ENCODE measurements at places on chromosomes 16 and 17.
A peak's percentile ranks its signal among the peaks of the same experiment; 100 is the strongest.

GRCh38 chr16:2915196-2915929 is 3.6 kb downstream of the FLYWCH1 start:
- no peak for DNase-seq

DNA sequence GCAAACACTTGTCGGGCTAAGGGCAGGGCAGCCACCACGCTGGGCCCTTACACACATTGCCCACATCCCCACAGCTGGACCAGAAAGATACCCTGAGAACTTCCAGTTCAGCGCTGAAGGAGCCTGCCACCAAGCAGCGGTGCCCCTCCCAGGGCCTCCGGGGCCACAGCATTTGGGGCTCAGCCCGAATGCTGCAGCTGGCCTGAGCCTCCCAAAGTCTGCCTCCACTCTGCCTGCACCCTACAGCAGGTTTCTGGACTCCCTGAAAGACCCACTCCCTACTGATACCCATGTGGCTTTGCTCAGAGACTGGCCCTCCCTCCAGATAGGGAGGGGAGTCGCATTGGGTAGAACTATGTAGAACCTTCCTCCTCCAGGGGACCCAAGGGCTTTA is 1.5 kb downstream of the MCRIP1 start:
- no peak for DNase-seq

DNA sequence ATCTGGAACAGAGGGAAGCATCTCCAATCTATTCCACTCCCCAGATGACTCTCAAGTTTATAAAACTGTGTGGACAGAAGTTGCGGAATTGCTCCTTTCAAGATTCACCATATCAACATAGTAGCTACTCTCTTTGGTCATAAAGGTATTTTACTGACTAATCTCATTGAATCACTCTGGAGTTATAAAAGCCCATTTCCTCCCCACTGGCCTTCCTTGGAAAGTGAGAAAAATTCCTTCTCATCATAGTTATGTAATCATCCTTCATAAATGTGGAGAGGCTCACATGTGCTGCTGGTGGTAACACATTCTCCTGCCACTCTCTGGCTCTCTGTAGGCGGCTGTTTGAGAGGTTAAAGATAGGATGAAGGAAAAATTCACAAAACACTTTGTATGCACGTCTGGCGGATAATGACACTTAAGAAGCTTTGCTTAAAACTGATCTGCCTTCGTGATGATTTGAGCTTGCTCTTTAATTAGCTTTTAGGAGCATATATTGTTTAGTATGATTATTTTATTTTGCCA is 1034.0 kb upstream of the EEF2KMT start:
- DNase-seq, result no peak

GRCh38 chr17:49442041-49442440 is 27.4 kb upstream of the PHB1 start:
- DNase-seq, result no peak

- DNase-seq, result no peak
Measured at GRCh38 chr16:69763599-69763942, 1.4 kb downstream of the WWP2 start.

- no peak for DNase-seq
Measured at GRCh38 chr17:66381701-66382362, 79.4 kb downstream of the PRKCA start.

- DNase-seq, result no peak
Measured at GRCh38 chr16:81280393-81280792, 34.4 kb upstream of the GAN start.

- no peak for DNase-seq
Measured at GRCh38 chr16:77171745-77172635, 19.0 kb upstream of the MON1B start.

GRCh38 chr17:61323909-61324868 is 75.5 kb upstream of the TBX2 start:
- DNase-seq, result no peak

DNA sequence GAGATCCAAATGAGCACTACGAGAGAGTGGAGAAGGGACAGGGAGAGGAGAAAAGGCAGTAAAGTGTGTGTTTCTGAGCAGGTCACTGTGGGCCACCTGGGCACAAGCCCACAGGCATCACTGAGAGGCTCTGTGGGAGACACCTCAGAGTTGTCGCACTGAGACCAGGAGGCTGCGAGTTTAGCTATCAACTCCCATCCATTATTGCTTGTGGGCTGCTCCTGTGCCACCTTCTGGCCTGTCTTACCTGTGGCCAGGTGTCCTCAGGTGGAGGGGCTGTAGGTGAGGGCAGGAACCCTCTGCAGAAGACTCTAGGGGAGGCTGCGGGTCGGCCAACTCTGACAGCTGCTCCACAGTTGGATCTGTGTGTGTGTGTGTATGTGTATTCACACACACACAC is 2.5 kb upstream of the PRR29 start:
- DNase-seq, result no peak

DNA sequence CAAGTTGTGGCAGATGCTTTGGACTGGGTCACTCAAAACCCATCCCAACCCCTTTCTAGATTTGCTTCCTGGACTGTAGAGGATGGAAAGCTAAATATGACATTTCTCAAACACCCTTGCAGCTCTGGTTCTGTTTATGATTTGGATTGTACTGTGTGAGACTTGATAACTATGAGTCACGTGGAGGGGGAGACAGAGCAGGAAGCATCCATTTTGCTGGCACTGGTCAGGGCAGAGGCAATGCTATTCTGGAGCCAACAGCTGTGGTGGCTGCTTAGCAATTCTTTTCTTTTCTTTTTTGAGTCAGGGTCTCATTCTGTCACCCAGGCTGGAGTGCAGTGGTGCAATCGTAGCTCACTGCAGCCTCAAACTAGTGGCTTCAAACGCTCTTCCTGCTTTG is 13.6 kb upstream of the TERF2 start:
- DNase-seq, result no peak

DNA sequence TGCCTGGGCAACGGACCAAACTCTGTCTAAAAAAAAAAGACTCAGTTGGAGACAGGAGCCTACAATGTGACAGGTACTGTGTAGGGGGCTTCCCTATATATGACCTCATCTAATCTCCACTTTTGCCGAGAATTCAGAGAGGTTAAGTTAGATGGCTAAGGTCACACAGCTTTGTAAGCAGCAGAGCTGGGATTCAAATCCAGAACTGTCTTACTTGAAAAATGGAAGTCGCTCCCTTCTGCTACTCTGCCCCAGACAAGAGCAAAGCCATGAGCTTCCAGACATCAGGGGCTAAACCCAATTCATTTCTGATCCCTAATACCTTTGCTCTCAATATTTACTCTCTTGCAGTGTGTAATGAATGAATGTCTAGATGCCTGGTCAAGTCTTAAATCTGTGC is 41.5 kb upstream of the ABCC12 start:
- no peak for DNase-seq

GRCh38 chr16:29975811-29976511 is 2.3 kb downstream of the TAOK2 start:
- no peak for DNase-seq

DNA sequence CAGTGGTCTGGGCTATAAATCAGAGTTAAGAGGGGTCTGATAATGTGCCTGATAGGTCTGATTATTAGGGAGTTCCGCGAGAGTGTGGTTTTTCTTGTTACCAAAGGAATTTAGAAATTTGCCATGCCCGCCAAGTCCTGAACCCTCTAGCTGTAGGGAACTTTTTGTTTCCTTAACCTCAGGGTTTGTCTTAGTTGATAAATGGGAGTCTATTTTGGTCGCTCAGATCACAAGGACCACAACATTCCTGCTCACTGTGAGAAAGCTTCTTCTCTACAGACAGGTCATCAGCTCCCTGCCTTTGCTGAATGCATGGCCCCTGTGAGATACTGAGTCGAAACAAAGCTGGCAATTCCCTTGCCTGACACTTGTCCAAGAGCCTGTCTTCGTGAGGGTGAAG is 497.8 kb downstream of the HS3ST4 start:
- no peak for DNase-seq

- DNase-seq, result no peak
Measured at GRCh38 chr16:84959045-84959576, 52.2 kb downstream of the ZDHHC7 start.

DNA sequence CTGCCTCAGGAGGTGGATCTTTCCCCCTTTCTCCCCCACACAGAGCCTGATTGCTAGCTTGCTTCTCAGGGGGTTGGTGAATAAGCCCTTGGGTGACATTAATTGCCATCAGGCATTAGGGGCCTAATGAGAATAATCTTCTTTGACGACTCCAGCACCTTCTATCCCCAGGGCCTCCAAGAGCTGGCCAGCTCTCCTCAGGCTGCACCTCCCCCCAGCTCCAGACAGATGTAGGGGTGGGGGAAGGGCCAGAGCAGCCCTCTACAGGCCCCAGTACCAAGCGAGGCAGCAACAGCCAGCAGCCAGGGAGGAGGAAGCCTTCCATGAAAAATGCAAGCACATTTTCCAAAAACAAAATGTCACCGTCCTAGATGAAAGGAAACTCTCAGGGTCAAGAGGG is 1.4 kb upstream of the TMEM132E start:
- no peak for DNase-seq

- no peak for DNase-seq
Measured at GRCh38 chr17:57097832-57098421, 12.9 kb downstream of the AKAP1 start.

- no peak for DNase-seq
Measured at GRCh38 chr16:57167953-57168352, 17.9 kb downstream of the PSME3IP1 start.

- no peak for DNase-seq
Measured at GRCh38 chr16:69712914-69713581, 13.3 kb downstream of the NQO1 start.

DNA sequence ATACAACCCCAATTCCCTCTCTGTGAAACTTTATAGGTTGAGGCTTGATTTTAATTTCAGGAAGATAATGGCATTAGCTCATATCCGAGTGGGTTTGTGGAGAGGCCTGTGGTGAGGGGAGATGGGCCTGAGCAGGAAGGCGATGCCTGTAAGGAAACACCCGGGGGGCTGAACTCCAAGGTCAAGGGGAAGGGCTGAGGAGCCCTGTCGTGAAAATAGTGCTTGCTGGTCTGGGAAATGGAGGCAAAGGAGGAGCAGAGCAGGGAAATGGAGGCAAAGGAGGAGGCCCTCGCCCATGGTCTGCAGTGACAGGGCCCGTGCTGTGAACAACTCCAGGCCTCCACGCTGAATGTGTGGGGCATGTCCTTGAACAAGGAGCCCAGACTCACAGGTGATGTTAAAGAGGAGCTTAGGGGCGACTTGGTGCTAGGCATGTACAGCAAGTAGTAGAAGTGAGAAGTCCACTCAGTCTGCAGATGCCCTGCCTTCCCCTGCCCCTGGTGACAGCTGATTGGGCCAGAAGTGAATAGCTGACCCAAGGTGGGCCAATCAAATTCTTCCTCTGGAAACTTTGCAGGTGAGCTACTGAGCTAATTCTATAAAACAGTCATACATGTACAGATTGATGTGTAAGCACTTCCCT is 38.1 kb downstream of the MRPS23 start:
- no peak for DNase-seq

DNA sequence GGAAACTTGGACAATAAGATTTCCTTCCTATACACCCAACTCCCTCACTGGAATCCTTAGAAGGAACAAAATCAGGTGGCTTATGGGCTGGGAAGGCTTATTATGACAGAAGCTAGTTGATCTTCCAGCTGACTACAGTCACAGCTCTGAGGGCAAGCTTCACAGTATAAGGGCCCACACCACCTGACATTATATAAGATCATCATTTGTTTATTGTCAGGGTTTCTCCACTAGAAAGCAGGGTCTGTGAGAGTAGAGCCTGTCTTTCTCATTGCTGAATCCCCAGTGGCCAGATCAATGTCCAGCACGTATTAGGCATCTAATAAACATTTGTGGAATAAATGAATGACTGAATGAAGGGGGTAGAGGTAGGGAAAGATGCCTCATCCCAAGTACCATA is 57.8 kb upstream of the PHOSPHO1 start:
- DNase-seq, result no peak

- DNase-seq, result no peak
Measured at GRCh38 chr16:78005881-78006280, 16.5 kb upstream of the CLEC3A start.

GRCh38 chr16:88759245-88759975 is 25.6 kb downstream of the PIEZO1 start:
- peak; percentile 37 for DNase-seq

DNA sequence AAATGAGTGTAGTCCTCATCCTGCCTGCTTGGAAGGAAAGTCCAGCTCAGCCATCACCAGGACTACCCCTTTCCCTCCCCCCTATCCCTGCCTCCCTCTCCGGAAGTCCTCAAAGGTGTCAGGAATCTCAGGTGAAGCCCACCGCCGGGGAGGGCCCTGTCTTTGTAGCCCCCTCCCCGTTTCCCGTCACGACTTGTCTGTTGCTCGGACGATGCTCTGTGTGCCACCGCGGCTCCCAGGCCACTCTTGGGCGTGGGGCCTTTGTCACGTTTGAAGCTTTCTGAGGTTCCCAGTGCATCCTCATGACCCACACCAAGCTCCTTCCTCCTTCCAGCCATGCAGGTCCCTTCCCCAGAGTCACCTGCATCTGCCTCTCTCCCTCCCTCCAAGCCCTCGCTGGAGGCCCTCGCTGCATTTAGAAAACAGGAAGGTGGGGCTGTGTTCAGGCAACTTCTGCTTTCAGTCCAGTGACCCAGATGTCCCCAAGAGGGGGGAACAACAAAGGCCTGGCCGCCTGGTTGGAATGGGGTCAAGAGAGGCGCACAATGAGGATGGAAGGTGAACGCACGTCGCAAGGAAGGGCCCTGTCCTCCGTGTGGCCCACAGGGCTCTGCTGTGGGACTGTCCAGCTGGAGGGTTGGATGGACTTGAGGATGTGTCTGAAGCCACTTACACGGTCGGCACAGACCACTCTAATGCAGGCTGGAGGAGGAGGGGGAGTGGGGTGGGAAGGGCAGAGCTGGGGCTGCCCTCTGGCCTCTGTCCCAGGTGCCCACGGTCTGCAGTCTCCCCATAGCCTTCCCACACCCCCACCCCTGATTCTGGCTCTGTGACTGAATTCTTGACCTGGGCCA is 59.9 kb downstream of the OR1D5 start:
- DNase-seq, result no peak

- DNase-seq, result no peak
Measured at GRCh38 chr16:66399031-66399430, 28.1 kb upstream of the BEAN1 start.

DNA sequence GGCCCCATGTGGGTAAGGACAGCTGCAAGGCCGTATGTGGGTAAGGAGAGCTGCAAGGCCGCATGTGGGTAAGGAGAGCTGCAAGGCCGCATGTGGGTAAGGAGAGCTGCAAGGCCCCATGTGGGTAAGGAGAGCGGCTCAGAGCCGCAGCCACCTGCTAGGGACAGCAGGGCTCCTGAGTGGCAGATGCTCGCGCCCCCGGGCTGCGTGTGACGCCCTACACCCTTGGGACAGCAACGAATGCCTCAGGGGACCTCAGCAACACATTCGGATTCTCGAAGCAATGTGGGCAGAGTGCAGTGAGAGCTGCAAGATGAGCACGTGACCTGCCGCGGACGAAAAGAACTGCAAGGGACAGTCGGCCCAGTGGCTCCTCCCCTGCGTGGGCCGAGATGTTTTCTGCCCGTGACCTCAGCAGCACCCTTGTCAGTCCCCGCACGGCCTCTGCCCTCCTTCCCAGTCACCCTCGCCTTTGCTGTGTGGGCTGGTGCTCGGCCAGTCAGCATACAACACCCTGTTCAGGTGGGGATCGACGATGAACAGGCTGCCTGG is 9.6 kb upstream of the SLC38A8 start:
- no peak for DNase-seq

- DNase-seq, result no peak
Measured at GRCh38 chr17:49209061-49209571, 1.3 kb downstream of the GNGT2 start.

All from stimulated activated CD4-positive, alpha-beta T cell treated with anti-CD3 and anti-CD28 coated beads, TNF-alpha, amount 100 ng/mL, for 1 hour (primary cell).